ENCODE measurements at places on chromosomes 3 and 15.

- DNase-seq, result no peak
Measured at GRCh38 chr3:195015021-195015420, 255.9 kb downstream of the XXYLT1 start.

- no peak for DNase-seq
Measured at GRCh38 chr3:38829404-38829803, 13.4 kb upstream of the SCN10A start.

GRCh38 chr3:34301313-34301712, 502.9 kb downstream of the PDCD6IP start:
- no peak for DNase-seq

DNA sequence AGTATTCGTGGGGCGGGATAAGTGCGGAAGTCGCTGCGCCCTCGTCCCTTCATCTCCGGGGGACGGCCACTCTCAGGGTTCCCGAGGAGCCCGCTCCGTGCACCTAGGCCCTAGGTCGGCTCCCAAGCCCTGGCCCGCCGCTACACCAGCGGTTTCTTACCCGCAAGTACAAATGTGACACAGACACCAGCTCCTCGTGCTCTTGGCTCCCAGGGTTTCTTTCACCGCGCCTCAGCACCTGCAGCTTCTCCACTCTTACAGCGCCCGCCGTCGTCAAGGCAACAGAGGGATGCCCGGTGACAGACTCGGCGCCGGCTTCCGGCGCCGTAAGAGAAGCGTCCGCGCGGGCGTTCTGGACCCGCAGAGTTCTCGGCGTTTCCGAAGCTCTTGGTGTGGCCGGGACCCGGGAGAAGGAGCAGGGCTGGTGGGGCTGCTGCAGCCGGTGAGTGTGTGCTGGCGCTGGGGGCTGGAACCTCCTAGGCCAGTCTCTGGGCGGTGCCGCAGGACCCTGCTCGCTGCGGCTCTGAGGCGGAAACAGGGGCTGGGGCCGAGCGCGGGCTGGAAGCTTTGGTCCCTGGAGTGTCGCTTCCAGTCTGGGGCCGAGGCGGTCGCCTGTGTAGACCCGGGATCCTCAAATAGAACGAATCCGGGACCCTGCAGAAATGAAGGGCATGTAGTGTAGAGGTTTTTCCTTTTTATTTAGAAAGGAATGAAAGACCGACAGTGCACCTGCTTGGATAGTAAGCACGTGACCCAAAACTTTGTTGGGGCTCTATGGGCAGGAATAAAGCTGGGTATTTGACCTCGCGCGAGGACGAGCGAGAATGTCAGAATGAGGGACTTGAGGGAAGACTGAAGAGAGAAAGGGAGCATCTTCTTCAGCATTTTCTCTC, 155.4 kb upstream of the GOLGA6L4 start:
- peak; percentile 1 for DNase-seq

Data from stimulated activated CD4-positive, alpha-beta T cell treated with anti-CD3 and anti-CD28 coated beads, Interleukin-1b, Interleukin-23, amount 100 ng/mL, for 24 hours (primary cell).